Sigmoid colon (tissue), 7 donors: ENCODE measurements at places on chromosomes 5 and 9. TPM values are rescaled to one million over a fixed set of nuclear protein-coding genes. Genes with fewer than 3 reads are reported as not detected.

The TRIM41 gene
- 14.1 TPM for total RNA-seq

The LCN15 gene
- total RNA-seq = not detected

The FSTL4 gene
- total RNA-seq = 0.28 TPM

- no peaks in the 10 kb centered on the region for H3K4me1 ChIP-seq
- no peak overlapping the region for H3K4me3 ChIP-seq
- H3K27ac ChIP-seq = no peak overlapping the region
- H3K27me3 ChIP-seq = no peaks in the 10 kb centered on the region
These were observed 306.9 kb downstream of the GLIS3 start for GRCh38 chr9:3992924-3993323.

DNA sequence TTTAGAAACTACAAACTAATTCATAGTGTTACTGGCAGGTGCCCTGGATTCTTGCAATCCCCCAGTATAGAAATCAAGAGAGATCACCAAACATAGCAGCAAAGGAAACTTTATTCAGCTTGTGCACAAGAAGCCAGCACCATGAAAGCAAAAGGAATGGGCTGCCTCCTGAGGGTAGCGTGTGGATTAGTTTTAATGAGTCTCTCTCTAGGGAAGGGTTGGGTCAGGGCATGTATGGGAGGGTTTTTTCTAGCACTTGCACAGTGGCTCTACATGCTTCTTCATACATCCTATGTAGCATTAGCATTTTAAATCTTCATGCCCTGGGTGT is 38.4 kb downstream of the LYRM7 start:
- H3K36me3 ChIP-seq = no peaks in the 10 kb centered on the region
- no peak for DNase-seq
- no peaks in the 10 kb centered on the region for H3K4me1 ChIP-seq
- H3K27ac ChIP-seq = no peak overlapping the region
- H3K4me3 ChIP-seq = no peak overlapping the region

- H3K4me1 ChIP-seq = no peaks in the 10 kb centered on the region
- H3K4me3 ChIP-seq = no peak overlapping the region
These were observed 57.9 kb downstream of the TEX10 start for GRCh38 chr9:100294806-100295205.

DNA sequence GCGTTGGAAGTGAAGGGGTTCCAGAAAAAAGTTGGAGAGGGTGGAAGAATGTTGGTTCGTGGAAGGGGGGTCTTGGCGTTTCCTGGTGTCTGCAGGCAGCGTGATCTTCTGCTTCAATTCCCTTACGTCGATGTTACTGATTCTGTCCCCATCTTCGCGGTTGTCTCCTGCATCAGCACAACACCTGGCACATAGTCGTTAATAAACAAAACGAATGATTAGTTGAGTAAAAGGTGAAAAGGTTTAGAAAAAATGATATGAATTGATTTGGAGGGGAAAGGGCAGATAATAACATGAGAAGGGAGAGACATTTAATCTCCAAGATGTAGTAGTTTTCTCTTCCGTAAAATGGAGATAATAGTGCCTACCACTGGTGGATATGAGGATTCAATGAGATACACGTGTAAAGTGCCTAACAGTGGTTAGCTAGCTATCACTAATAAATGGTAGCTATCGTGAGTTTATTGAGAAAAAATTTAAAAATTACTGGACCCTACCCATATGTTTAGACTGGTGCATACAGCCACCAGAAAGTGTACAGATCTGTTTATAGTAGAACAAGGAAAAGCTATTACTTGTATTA is 556 bp downstream of the MTREX start:
- no peaks in the 10 kb centered on the region for H3K36me3 ChIP-seq
- H3K27me3 ChIP-seq = no peaks in the 10 kb centered on the region
- peaks cover 75% of the 10 kb centered on the region for H3K4me1 ChIP-seq
- peak overlapping the region; percentile 83 for H3K4me3 ChIP-seq
- H3K27ac ChIP-seq = peak overlapping the region; percentile 95
- DNase-seq = no peak

GRCh38 chr5:149416987-149417710 is 38.1 kb upstream of the IL17B start:
- peaks cover 95% of the 10 kb centered on the region for H3K4me1 ChIP-seq
- H3K4me3 ChIP-seq = peak overlapping the region; percentile 75
- peak; percentile 82 for DNase-seq
- H3K27me3 ChIP-seq = no peaks in the 10 kb centered on the region
- H3K36me3 ChIP-seq = peaks cover 94% of the 10 kb centered on the region
- peak overlapping the region; percentile 98 for H3K27ac ChIP-seq

DNA sequence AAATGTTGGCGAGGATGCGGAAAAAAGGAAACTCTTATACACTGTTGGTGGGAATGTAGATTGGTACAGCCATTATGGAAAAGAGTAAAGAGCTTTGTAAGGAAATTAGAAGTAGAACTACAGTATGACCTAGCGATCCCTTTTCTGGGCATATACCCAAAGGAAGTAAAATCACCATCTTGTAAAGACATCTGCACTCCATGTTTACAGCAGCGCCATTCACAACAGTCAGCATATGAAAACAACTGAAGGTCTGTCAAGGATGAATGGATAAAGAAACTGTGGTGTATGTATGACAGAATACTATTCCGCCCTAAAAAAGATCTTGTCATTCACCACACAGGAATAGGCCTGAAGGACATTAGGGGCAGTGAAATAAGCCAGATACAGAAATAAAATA is 27.7 kb upstream of the SLC25A51 start:
- no peak overlapping the region for H3K4me3 ChIP-seq
- no peaks in the 10 kb centered on the region for H3K4me1 ChIP-seq
- no peak overlapping the region for H3K27ac ChIP-seq
- H3K36me3 ChIP-seq = no peaks in the 10 kb centered on the region
- DNase-seq = no peak
